ENCODE measurements at places on chromosomes 11 and 22.

GRCh38 chr11:11982975-11983374, 25.5 kb downstream of the DKK3 start:
- no peak for DNase-seq

GRCh38 chr11:102119997-102120396, 9.8 kb downstream of the YAP1 start:
- DNase-seq, result no peak

DNA sequence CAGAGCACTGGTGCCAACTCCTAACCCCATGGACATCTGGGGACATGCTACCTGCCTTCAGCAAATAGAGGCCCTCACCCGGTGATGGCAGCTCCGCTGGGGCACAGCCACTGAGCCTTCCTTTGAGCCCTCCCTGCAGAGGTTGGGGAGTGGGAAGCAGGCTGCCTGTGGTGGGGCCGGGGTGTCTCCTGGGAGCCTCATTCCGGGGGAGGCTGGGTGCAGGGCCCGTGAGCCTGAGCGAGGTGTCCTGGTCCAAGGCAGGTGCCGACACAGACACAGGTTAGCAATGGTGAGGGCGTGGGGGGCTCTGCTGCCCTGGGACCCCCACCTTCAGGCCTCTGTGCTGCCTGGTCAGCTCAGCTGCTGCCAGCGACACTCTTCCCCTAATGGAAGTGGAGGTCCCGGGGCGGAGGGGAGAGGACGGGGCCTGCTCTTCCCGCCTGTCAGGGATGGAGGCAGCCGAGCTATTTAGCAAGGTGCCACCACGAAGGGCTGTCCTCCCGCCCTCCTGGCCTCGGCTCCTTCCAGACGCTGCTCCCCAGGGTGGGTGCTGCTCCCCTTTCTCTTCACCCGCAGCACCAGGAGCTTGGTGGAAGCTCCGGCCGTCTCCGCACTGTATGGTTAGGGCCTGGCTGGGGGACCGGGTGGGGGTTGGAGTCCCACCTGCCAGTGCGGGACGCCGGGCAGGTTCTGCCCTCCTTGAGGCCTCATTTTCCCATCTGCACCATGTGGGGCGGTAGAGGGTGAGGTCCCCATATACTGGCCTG, 11.2 kb downstream of the TSPAN4 start:
- DNase-seq, result no peak

DNA sequence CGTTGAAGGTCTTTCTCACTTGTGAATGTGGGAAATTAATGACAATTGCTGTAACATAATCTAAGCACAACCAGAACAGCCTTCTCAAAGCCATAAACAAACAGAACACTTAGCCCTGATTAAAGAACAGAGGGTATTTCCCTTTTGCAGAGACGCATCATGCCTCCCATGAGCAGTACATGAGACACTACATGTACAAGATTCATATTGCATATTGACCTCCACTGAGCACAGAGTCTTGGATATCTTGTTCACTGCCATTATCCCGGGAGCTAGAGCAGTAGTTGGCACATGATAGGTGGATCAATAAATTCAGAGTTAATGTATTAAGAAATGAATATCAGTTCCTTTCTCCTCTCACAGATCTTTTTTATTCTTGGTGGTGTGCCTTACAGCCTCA, 1194.3 kb upstream of the TENM4 start:
- DNase-seq, result no peak

DNA sequence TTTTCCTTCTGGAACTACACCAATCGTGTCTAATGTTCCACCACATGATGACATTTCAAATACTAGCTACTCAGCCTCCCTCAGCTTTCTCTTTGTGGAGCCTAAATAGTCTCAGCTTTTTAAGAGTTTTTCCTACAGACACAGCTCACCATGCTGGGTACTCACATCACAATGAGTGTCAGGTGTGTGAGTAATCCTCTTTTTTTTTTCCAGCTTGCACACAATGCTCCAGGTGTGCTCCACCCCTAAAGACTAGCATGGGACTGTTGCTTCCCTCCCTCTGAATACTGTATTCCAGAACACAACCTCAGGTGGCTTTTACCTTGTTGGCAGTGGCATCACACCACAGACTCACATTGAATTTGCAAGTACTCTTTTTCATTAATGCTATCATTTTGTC, 11.7 kb downstream of the BTG4 start:
- DNase-seq, result no peak

All from stimulated activated naive CD4-positive, alpha-beta T cell (primary cell).